ENCODE measurements at places on chromosomes 2 and 18.
A peak's percentile ranks its signal among the peaks of the same experiment; 100 is the strongest.

DNA sequence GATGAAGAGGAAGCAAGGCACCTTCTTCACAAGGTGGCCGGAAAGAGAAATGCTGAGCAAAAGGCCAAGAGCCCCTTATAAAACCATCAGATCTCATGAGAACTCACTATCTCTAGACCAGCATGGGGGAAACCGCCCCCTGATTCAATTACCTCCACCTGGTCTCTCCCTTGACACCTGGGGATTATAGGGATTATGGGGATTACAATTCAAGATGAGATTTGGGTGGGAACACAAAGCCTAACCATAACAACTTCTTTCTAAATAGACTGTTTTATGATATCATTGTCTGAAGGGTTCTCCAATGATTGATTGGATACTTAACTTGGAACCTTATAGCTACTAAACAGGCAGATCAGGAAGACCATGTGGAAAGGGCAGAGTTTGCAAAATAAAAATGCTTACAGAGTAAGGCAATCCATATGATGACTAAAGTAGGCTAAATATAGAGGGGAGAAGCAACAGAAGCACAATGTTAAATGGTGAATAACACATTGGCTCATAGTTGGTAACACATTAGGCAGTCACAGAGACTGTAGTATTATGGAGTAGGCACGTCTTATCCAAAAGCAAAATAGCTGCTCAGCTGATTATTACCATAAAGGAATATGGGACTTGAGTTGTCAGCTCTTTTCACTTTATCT, 179.0 kb downstream of the BARD1 start:
- no peak for DNase-seq

DNA sequence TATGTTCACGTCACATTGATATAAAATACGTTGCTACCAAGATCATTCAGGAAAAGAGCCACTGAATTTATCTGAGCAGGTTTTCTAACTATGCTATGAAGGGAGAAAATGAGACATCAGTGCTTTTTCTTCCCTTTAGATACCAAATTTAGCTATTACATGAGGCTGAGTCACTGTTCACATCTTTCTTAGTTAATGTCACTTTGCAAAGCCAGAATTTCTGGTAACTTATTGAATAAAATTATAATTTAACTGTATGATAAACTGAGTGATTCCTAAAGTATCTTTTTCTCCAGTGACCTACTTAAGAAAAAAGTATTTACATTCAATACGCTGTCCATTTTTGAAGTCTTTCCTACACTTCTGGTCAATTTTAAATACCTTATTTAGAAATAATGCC, 22.7 kb downstream of the C1D start:
- no peak for DNase-seq

DNA sequence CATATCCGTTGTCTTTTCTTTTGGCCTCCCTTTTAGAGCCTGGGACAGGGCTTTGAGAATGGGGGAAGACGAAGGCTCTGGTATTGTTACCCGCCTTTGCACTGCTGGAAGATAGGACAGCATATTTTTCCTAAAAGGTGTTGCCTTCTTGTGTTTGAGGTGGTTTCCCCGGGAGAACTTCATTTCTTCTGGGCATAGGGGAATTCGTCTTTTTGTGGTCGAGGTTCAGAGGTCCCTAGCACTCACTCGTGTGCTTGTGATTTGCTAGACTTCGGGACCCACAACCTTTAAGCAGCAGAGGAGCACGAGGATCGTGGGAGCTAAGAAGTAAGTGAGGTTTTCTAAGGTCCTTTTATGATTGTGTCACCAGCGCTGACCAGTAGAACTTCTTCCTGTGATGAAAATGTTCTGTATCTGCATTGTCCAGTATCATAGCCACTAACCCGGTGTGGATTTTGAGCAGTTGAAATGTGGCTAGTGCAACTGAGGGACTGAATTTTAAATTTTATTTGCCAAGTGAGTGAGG, 611 bp downstream of the ZNF512 start:
- no peak for DNase-seq

- DNase-seq, result no peak
These were observed 5.9 kb upstream of the MRPL19 start for GRCh38 chr2:75640621-75641121.

DNA sequence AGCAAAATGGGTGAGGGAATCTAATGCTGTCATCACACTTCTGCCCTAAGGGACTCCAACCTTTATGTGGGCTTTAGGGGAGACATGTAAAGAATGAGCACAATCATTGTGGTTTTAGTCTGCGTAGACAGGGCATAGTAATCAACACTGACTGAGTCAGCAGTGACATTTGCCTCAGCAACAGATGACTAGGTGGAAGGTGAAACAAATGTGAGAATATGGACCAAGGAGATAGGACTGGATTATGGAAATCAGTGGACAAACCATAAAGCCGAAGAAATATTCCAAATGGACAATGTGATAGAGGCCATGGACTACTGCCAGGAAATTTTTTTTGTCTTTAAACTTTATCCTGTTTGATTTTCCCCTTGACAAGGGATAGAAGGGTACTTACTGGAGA, 83.9 kb downstream of the PDK1 start:
- no peak for DNase-seq

- no peak for DNase-seq
These were observed 35.0 kb upstream of the CYP27A1 start for GRCh38 chr2:218746960-218747359.

DNA sequence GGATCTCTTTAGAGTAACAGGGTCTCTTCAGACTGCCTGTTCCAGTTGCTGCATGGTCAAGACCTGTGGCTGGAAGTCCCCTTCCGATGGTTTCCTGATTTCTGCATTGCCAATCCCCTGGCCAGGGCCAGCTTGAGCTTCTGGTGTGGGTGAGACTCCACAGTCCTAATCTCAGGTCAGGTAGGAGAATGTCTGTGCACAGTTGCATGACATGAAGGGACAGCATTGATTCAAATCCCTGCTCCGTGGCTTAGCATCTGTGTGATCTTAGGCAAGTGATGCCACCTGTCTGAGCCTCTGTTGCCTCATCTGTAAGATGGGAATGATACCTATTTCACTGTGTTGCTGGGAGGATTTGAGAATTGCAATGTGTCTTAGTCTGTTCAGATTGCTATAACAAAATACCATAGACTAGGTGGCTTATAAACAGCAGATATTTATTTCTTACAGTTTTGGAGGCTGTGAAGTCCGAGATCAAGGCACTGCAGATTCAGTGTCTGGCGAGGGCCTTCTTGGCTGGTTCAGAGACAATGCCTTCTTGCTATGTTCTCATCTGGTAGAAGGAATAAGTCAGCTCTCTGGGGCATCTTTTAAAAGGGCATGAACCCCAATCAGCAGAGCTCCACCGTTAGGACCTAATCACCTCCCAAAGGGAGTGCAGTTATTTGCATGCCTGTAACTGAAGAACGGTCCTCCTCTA, 66.2 kb downstream of the ATOH8 start:
- no peak for DNase-seq

DNA sequence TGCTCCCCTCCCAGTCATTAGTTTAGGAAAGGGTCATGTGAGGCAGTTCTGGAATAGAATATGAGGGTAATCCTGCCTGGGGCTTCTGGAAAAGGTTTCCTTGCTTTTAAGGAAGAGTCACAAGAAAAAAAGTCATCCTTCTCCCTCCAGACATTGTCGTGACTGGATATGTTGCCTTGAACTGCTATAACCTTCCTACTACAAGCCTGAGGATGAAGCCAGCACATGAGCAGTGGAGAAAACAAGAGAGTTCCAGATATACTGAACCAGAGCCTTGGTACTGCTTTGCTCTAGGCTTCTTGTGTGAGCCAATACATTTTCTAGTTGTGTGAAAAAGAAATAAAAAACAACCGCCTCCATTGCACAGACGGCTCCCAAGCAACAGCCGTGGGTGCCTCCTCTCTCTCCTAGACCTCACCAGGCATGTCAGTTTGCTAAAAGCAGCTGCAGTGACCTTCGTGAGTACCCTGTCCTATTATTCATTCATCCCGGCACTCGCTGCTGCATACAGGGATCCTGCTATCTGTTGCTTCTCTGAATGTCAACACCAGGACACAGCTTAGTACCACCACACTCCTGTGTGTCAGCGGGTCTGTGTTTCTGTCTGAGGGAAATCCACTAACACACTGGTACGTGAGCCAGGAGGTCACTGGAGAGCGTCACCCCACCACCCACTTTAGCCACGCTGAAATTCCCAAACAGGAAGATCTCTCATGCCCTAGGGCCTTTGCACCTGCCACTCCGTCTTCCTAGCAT, 186.7 kb downstream of the KLHL29 start:
- no peak for DNase-seq

- DNase-seq, result no peak
These were observed 437.2 kb upstream of the ID2 start for GRCh38 chr2:8244639-8245038.

GRCh38 chr2:75066121-75066902, 107.9 kb downstream of the POLE4 start:
- no peak for DNase-seq

- DNase-seq, result peak; percentile 56
These were observed 140.0 kb downstream of the MEIS1 start for GRCh38 chr2:66574701-66575624.

DNA sequence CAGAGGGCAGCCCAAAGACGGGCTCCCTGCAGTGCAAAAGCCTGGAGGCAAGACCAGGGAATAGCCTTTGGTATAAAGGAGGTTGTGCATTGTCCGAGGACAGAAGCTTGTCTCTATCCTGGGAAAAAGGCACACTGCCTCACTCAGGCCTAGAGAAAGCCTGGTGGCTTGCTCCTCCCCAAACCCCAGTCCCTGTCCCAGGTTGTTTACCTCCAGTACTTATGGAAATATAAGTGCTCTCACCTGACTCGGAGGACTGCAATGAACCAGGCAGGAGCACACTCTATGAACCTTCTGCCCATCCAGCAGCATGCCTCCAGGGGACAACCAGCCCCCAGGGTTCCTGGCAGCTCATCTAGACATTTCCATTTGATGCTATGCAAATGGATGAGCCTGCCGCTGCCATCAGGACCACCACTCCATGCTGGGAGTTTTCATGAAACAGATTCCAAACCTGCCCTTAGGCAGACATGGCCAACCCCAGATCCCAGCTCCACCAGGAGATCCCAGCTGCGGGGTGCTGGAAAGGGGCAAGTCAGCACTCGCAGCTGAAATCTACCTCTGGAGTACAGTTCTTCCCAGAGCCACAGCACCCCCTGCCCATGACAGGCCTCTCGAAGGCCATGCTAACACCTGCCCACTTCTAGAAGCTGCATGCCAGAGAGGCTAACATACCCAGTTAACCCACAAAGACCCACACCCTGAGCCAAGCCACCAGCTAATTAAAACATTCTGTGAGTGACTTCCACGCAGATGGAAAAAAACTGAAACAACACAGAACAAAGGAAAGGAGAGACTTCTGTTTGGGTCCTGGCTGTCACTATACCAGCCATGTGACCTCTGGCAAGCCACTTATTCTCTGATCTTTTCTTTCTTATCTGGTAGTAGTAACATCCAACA, 101.7 kb downstream of the TTC32 start:
- DNase-seq, result peak; percentile 15

DNA sequence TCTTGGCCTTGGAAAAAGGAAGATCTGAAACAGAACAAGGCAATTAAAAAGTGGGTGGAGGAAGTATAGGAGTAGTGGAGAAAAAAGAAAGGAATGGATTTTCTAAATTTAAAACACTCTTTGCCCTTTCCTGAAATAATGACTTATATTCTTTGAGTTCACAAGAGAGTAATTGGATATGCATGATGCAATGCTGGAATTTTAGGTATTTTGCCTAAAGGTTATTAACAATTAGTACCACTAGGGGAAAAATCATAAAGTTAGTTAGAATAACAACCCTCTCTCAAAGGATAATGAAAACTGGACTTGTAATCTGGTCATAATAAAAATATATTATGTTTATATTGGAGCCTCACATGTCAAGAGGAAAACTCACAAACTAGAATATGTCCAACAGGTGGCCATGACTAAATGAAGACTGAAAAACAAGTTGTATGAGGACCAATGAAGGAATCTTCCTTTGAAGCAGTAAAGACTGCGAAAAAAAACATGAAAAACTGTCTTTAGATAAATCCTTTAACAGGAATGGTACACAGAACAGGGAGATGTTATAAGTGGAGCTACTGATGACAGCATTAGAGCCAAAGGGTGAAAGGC, 281.8 kb downstream of the NCKAP5 start:
- no peak for DNase-seq

DNA sequence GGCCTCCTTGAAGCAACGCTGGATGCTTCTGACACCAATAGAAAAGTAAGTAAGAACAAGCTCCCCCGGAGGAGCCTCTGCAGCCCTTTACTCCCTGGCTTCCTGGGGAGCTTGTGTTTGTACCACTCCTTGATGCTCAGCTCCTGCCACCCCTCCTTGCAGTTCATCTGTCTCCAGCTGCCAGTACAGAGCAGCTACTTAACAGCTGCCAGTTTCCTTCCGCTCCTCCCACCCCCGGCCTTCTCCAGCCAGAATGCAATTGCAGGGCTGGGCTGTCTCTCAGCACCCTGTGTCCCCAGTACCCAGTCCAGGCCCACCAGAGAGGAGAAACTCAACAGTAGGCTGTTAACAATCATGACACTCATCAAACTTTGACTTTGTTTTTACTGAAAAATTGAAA, 109.4 kb downstream of the AOX1 start:
- no peak for DNase-seq

DNA sequence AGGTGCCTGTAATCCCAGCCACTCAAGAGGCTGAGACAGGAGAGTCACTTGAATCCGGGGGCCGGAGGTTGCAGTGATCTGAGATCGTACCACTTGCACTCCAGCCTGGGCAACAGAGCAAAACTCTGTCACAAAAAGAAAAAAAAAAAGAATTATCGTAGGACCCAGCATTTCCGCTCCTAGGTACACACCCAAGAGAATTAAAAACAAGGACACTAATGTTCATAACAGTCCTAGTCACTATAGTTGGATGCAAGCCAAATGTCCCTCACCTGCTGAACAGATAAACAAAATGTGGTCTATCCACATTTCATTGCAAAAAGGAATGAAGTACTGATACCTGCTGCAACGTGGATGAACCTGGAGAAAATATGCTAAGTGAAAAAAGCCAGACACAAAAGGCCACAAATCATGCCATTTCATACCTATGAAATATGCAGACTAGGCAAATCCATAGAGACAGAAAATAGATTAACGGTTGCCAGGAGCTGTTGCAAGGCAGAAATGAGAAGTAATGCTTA, 21.2 kb downstream of the ADRA2B start:
- DNase-seq, result no peak

- DNase-seq, result no peak
These were observed 3.2 kb upstream of the SERPINE2 start for GRCh38 chr2:224042191-224042696.

- DNase-seq, result no peak
These were observed 23.6 kb downstream of the FAM171B start for GRCh38 chr2:186717320-186718007.

DNA sequence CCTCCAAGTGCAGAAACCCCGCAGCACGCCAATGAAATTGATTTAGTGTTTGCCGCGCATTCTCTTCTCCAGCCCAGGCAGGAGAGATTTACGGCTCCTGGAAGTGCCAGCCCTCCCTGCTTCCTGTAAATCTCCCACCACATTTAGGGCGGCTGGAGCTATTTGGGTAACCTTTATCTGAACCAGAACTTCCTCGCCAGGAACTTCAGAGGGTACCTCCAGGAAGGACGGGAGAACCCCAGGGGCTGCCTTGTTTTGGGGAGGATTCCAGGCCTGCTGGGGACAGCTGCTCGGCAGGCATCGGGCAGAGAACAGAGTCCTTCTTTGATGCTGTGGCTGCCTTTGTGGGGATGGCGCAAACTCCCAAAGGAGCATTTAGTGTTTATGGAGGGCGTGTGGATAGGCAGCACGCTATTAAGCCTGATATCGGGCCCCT, 122.0 kb upstream of the MYCN start:
- DNase-seq, result no peak

Data from NCI-H187 (cell line).